Suppressor macrophage treated with lipopolysaccharide for 4 hours (primary cell): ENCODE measurements at places on chromosomes 5 and 9.

DNA sequence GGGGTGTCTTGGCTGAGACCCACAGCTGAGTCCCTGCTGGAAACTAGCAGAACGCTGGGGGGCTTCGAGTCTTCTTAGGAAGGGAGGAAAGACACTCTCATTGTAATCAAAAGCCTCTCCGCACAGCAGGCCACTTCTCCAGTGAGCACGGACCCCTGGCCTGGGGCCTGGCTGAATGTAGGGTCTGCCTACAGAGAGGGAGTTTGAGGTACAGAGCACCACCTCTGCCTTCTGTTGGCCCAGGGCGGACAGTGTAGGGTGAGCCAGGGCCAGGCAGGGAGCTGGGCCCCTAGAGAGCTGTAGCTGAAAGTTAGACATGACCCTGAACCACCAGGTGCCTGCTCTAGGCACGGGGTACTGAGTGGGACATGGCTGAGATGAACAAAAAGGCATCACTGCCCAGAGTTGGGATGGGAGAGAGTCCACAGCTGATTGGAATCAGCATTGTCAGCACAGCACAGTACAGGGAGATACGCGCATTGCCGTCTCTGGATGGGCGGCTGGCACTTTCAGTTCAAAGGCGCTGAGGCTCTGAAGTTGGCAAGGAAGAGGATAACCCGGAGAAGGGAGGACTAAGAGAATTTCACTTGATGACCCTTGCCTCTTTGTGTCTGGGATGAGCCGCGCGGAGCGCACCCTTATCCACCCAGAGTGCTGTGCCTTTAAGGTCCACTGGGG, 363 bp upstream of the SLC25A48 start:
- no peak for DNase-seq

- no peak for DNase-seq
Observed at GRCh38 chr5:43370352-43370751, 41.8 kb downstream of the CCL28 start.

DNA sequence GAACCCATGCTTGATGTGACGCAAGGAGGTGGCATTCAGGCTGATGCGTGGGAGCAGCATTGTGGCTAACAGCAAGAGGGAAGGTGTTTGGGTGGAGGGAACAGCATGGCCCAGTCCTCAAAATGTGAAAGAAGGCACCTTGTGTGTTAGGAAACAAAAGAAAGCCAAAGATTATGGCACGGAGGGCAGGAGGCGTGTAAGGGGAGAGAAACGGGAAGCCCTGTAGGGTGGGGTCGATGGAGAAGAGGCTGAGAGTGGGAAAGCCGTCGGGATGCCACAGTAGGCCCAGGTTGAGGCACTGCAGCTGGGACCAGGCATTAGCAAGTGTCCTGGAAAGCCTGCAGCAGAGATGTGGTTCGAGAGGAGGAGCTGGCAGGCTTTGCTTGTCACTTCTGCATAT, 241.1 kb downstream of the GADD45G start:
- no peak for DNase-seq

GRCh38 chr5:95878417-95879323, 56.1 kb upstream of the GLRX start:
- DNase-seq = no peak

DNA sequence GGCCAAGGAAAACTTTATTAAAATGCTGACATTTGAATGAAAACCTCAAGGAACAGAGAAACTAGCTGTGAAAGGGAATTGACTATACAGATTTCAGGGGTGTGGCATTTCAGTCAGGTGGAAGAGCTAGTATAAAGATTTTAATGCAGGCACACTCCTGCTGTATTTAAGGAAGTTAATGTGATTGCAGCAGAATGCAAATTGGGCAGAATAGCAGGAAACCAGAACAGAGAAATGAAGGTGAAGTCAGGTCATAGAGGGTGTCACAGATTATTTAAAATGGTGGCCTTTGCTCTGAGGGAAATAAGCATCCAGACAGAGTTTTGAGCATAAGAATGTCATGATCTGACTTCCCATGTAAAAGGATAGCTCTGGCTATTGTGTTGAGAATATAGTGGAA, 898.1 kb upstream of the WWC1 start:
- no peak for DNase-seq

DNA sequence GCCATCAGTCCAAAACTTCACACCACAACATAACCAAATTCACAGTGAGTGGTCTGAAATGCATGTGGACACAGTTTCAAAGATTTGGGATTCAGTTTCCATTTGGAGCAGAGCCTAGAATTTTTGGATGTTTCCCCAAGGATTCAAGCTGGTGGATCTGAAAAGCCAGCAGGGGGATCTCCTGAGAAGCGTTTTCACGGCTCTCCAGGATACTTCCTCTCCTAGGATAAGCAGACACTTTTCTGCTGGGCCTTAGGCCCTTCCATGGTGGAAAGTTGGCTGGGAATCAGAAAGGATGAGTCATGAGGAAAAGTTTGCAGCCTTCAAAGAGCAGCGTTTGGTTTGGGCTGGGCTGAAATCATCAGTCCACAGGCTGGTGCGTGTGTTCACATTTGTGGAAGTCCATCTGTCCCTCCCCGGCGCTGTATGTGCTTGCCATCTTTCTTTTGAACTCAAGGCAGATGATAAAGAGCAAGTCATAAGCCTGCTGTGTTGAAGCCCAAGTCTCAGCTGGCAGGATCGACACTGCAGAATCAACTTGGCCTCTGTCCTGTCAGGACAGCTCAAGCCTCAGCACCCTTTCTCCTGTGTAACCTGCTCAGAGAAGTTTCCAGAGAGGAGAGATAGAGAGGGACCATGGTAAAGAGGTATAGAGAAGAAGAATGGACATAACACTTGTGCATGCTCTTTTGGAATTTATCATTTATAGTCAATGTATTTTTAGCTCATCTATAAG, 152.6 kb upstream of the MSX2 start:
- no peak for DNase-seq

GRCh38 chr9:23581931-23582330, 244.1 kb downstream of the ELAVL2 start:
- peak; percentile 53 for DNase-seq

GRCh38 chr9:81519816-81520495, 169.4 kb downstream of the TLE1 start:
- DNase-seq = no peak

DNA sequence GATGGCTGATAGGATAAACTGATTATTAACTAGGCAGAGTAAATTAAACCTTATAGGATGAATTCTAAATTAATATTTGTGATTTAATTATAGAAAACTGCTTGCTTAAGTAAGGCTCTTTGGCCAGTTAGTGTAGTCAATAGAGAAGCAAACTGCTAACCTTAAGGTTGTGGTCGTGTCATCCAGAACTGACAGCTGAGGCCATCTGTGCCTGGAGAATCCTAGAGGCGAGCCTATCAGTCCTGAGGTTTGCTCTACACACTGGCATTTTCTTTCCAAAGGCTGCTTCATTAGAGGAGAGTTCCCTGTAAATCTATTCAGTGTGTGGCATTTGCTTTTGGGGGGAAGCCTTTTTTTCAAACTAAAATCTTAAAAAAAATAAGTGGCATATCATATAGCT, 169.2 kb downstream of the MEF2C start:
- no peak for DNase-seq

- no peak for DNase-seq
Observed at GRCh38 chr5:55154873-55155272, 5.1 kb upstream of the GPX8 start.

DNA sequence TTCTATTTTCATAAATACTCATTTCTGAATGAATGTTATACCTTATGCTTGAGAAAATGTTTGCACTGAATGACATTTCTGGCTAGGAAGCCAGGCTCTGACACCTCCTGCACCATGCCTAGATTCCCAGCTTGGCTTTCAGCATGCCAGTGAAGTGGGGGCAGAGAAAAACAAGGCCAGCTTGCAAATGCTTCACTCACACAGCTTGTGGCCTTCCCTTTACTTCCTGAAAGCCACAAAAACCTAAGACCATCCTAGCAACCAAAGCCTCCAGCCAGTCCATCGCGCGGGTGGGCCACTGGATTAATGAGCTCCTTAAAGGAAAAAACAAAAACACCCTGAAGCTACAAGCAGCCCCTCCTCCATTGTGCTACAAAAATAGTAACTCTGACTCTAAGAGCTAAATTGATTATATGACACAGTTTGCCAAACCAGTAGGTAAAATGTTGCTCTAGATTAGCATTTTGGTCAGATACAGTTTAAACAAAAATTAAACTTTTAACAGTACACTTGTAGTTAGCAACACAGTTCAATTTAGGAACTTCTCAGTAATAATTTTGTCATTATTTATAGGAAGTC, 159.9 kb downstream of the TSSK1B start:
- no peak for DNase-seq

- peak; percentile 41 for DNase-seq
Observed at GRCh38 chr9:108184941-108185340, 670.8 kb downstream of the ACTL7B start.

GRCh38 chr5:181224390-181225229, 1.5 kb downstream of the TRIM41 start:
- no peak for DNase-seq

DNA sequence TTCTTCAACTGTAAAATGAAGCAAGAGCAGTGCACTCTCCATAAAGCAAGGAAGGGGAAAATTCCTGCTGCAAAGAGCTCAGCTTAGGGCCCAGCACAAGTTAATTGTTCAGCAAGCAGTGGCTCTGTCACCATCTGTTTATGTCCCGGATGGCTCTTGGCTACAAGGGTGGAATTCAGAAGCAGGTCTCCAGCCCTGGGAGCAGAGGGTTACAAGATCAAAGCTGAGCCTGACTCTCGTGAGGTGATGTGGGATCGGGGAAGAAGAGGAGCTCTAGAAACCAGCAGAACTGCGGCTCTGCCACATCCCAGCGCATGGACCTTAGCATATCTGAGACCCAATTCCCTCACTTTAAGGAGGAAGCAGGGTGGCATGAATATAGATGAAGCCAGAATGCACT, 25.2 kb upstream of the OLFM1 start:
- no peak for DNase-seq

DNA sequence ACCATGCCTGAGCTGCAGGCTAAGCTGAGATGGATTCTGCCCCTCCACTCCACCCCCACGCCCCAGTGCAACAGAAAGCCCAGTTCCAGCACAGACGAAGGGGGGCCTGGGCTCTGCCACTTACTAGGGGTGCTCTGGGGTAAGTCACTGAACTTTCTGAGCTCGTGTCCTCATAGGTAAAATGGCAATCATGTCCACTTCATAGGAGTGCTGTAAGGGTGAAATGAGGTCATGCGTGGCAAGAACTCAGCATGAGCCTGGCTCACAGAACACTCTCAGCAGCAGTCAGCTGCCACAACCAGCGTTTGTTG, 8.4 kb upstream of the PSD2 start:
- DNase-seq = no peak

DNA sequence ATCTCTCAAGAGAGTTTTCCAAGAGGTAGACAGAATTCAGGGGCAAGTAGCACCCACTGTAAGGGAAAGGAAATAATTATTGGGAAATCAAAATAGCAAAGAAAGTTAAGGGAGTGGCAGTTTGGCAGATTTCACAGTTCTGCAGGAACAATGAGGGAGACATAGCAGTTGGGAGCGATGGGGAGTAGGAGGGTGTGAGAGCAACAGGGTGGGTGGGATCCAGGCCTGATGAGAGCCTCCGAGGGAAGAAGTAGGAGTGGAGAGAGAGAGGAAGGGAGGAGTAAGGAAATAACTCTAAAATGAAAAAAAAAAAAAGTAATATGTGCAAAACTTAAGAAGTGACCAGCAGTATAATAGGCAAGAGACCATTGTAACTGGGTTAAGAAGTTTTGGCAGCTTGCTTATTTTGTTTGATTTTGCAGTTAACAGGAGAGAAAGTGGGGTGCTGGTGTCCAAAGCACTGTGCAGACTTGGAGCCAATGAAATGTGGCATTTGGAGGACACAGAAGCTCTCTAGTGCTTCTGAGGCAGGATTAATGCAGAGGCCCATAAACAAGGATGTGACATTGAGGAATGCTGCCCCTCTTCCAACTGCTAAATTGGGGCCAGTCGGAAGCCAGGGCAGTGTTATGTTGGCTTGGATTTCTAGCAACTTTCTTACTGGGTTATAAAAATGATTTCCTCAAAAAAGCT, 10.2 kb downstream of the TNFAIP8 start:
- DNase-seq = no peak

DNA sequence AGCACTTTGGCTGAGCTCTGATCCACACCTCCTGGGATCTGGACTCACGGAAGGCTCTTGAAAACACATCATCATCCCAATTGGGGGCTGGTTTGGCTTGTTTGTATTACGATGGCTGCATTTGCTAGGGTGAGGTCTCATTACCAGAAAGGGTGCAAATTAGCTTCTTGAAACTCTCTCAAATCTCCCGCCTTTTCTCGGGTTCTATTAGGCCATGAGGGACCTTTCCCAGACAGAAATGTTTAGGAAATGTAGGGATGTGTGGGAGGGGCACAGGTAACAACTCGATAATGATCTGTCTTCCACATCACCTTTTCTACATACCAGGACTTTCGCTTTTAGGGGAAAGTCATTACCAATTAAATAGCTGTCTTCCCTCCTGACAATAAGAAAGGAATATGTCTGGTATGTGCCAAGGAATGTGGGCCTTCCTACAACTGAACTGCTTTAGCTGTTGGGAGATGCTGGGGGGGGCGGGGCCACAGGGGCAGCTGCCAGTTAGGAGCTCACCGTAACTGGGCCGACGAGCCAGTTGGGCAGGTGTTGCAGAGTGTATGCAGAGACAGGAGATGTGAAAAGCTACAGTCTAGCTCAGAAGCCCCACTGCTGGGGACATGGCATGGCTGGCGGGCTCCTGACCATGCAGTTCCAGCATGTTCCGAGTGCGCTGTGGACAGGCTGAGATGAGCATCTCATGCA, 71.2 kb downstream of the AK8 start:
- DNase-seq = no peak

GRCh38 chr9:79664375-79664831, 92.6 kb downstream of the TLE4 start:
- DNase-seq = peak; percentile 46

DNA sequence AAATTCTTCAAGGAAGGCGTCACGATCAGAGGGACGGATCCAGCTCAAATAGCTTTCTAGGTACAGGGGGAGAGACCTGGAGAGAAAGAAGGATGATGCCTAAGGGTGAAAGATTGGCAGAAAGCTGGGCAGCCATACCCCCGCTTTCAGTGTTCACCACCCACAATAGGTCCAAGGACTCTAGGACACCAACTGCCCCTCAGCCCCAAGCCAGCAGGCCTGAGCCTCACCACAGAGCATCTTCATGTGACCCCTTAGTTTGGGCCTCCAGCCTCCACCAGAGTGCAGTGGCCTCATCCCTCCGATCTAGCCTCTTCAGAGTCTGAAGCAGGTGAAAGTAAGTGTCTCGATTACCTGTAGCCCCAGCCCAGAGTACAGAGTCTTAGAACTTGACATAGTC, 1.7 kb upstream of the VCP start:
- no peak for DNase-seq

- no peak for DNase-seq
Observed at GRCh38 chr9:76662476-76663281, 101.6 kb upstream of the PCA3 start.

GRCh38 chr9:100086097-100086635, 12.6 kb downstream of the ERP44 start:
- no peak for DNase-seq
